ENCODE measurements at places on chromosomes 1 and 21. TPM values are rescaled to one million over a fixed set of nuclear protein-coding genes. Genes with fewer than 3 reads are reported as not detected.
A peak's percentile ranks its signal among the peaks of the same experiment; 100 is the strongest.

Gene TMED5
- total RNA-seq: 86.2 TPM

Gene TRAF3IP3
- total RNA-seq: not detected

Gene C1QTNF12
- total RNA-seq: 1.5 TPM

- DNase-seq: no peak
Observed at GRCh38 chr1:84497631-84498275, 8.4 kb upstream of the SPATA1 start.

- no peak for DNase-seq
Observed at GRCh38 chr1:98704971-98705370, 43.5 kb downstream of the SNX7 start.

Gene RGS16
- total RNA-seq: 11.9 TPM

- peak; percentile 74 for DNase-seq
Observed at GRCh38 chr1:38026592-38027200, 14.2 kb downstream of the UTP11 start.

DNA sequence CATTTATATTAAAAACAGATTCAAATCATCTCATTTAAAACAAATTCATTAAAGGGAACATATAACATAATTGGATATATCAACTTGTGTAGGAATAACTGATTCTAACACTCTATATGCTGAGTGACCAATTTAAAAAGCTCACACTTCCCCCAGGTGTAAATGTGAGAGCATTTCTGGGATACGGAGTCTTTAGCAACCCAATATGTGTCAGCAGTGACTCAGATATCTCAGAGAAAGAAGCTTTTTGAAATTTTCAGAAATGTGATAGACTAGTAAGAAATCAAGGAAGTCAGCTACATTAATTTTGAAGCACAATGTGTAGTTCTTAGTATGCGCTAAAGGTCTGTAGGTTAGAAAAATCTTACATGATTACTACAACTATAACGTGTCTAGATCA lies 87.9 kb upstream of the SERTAD4 start:
- DNase-seq: peak; percentile 54

DNA sequence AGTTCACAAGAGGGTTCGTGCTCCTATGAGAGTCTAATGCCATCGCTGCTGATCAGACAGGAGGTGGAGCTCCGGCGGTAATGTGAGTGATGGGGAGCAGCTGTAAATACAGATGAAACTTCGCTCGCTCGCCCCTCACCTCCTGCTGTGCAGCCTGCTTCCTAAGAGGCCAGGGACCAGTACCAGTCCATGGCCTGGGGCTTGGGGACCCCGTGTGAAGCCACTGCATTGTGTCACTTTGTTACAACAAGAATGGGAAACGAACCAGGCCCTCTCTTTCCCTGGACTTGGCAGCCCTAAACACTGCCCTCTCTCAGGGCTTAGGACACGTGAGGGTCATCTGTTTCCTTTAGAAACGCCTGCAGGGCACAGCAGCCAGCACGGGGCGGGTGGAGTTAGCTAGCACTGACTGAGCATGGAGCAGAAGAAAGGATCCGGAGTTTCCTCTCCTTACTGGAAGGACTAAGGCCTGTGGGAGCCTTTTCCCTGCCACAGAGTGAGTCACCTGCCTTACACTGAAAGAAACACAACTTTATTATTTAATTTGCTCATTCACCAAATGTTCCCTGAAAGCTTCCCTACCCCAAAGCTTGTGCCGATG lies 185.2 kb upstream of the TMEM51 start:
- DNase-seq: peak; percentile 48

DNA sequence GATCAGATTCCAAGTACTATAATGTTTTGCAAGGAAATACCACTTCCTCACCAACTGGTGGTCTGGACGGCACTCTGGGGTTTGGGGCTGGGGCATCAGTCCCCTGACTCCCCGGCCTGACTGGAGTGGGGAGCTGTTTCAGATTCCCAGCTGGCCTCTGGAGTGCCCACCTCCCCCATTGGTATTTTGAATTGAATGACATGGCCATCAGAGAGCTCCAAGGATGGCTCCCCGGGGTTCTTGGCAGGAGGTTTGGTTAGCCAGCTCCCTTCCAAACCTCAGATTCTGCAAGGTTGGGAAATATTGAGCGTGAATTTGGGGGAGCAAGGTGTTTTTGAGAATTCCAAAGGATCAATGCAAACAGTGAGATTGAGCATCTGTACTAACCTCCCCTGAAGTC lies 2.2 kb upstream of the INAVA start:
- DNase-seq: no peak

DNA sequence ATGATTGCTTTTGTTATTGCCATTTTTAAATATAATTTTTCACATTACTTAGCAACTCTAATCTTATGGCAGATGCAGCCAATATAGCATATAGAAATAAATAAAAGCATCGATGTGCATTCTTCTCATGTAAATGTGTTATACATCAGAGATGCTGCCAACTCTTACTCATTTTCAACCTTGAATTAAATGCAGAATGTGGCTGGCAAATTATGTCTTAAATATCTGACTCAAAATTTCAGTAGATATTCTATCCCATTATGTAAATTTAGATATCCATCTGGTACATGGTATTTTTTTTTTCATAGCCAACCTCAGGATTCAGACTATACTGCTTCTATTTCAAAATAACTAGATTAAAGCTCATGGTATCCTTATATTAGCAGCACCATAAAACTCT lies 916.7 kb upstream of the TMPRSS15 start:
- no peak for DNase-seq

Gene PRSS38
- total RNA-seq: not detected

DNA sequence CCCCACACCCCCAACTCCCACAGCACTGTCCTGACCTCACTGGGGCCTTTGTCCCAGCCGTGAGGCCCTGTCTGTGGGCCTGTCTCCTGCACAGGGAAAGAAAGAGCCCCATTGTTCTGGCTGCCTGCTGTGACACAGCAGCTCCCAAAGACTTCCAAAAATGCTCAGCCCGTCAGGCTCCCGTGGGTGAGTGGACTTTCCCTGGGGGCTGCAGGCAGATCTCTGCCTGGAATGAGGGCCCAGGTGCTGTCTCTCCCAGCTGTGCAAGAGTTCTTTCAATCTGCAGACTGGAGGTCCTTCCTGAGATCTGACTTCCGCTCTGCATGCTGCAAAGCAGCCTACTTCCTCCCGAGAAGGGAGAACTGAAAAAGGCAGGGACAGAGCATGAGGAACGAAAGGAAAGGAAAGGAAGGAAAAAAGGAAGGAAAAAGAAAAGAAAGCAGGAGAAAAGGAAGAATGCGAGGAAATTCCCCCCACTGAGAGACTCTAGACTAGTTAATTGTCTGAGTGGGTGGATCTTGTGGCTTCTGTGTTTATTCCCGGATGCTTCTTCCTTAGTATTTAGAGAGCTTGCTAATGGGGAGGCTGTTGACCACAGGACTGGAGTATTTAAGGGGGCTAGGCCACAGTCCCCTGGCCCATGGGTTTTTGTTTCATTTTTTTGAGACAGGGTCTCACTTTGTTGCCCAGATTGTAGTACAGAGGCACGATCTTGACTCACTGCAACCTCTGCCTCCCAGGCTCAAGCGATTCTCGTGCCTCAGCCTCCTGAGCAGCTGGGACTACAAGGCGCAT lies 15.0 kb downstream of the NES start:
- no peak for DNase-seq

Gene SYNC
- 1.1 TPM for total RNA-seq

Data from MCF 10A (cell line).